ENCODE measurements at places on chromosomes 3 and 15. TPM values are rescaled to one million over a fixed set of nuclear protein-coding genes. Genes with fewer than 3 reads are reported as not detected.

Gene ZNF385D
- 0.13 TPM for total RNA-seq

DNA sequence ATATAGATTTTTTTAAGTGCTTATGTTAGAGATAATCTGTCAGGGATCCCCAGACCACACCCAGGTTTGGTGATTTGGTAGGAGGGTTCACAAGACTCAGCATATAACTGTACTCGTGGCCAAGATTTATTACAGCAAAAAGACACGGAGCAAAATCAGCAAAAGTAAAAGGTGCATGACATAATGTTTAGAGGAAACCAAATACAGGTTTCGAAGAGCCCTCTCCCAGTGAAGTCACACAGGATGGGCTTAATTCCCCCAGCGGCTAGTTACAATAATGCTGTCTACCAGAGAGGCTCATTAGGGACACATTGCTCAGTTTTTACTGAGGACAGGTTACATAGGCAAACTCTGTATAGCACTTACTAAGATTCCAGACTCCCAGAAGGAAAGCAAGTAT is 36.5 kb downstream of the MYO5A start:
- no peak for DNase-seq

DNA sequence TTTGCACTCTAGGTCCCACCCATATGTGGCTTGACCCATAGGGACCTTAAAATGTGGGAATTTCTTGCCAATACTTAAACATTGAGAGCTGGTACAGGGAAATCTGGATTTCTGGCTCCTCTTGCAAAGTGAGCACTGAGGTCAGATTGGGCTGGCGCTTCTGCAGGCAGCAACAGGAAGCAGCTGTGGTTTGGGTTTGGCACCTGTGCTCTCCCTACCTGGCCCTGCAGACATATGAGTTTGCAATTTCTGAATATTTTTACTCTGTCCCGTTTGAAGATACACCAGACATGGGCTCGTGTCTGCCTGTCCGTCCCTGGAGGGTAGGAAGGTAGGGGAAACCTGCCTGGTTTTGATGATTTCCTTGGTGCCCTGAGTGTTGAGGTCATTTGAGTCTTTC is 74.8 kb upstream of the SEC13 start:
- no peak for DNase-seq

Gene PLD1
- 7.5 TPM for total RNA-seq

DNA sequence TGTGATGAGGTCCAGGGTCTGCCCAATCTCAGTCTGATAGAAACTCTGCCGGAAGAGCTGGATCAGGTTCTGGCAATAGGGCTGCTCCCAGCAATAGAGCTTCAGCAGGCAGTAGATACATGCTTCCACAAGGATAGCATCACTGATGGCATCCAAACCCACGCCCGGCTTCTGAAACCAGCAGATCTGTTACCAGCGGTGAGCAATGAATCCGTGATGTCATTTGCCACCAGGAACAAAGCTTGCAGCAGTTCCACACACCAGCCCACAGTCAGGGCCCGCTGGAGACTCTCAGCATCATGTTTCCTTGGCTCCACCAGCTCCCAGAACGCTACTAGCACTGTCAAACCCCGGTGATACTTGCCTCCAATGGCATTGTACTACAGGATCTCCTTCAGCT is 19.3 kb upstream of the TTBK2 start:
- DNase-seq, result no peak

Data from HT1080 (cell line).